ENCODE measurements at places on chromosomes 7 and 10. TPM values are rescaled to one million over a fixed set of nuclear protein-coding genes. Genes with fewer than 3 reads are reported as not detected.

GRCh38 chr10:88765816-88766215 lies 6.0 kb downstream of the LIPN start:
- no peak overlapping the region for H3K4me3 ChIP-seq
- H3K27me3 ChIP-seq: no peaks in the 10 kb centered on the region
- no peak for DNase-seq
- H3K4me1 ChIP-seq: no peaks in the 10 kb centered on the region
- no peaks in the 10 kb centered on the region for H3K36me3 ChIP-seq

GRCh38 chr7:35593899-35594298 lies 101.0 kb downstream of the HERPUD2 start:
- H3K4me3 ChIP-seq: no peak overlapping the region
- no peak overlapping the region for H3K27ac ChIP-seq
- H3K27me3 ChIP-seq: no peaks in the 10 kb centered on the region
- H3K36me3 ChIP-seq: no peaks in the 10 kb centered on the region

GRCh38 chr7:148924011-148924410 lies 39.9 kb upstream of the EZH2 start:
- no peak overlapping the region for H3K27ac ChIP-seq
- no peaks in the 10 kb centered on the region for H3K27me3 ChIP-seq
- DNase-seq: no peak
- H3K4me3 ChIP-seq: no peak overlapping the region

GRCh38 chr10:55476129-55476528 lies 675.1 kb upstream of the PCDH15 start:
- no peak overlapping the region for H3K27ac ChIP-seq
- no peak overlapping the region for H3K4me3 ChIP-seq
- no peaks in the 10 kb centered on the region for H3K27me3 ChIP-seq
- no peaks in the 10 kb centered on the region for H3K4me1 ChIP-seq

- DNase-seq: no peak
- no peak overlapping the region for H3K27ac ChIP-seq
- H3K4me3 ChIP-seq: no peak overlapping the region
Measured at GRCh38 chr7:106060394-106060920, 51.7 kb downstream of the SYPL1 start.

DNA sequence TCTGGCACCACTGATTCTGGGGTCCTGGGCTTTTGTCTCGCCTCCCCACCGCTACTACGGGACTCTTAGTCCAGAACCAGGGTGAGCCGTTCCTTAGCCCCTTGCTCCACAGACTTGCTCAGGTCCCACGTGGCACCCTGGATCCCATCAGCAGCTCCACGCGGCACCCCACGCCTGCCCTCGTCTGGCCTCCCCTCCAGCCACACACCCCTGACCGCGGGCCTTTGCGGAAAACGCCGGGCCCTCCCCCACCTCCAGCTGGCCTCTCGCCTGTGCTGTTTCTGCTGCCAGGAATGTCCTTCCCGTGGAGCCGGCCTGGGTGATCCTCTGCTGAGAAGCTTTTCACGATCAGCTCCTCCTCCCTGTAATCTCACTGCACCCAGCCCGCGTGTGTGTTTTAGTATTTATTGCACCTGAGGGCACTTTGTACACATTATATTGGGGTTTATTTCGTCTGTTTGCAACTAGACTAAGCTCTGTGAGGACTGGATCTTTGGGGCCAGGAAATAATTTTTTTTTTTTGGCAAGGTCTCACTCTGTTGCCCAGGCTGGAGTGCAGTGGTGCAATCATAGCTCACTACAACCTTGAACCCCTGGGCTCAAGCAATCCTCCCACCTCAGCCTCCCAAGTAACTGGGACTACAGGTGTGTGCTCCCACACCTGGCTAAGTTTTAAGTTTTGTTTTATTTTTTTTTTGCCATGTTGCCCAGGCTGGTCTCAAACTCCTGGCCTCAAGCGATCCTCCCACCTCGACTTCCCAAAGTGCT lies 10.5 kb upstream of the TTYH3 start:
- H3K27me3 ChIP-seq: no peaks in the 10 kb centered on the region
- peak; percentile 73 for DNase-seq
- H3K36me3 ChIP-seq: no peaks in the 10 kb centered on the region
- no peak overlapping the region for H3K27ac ChIP-seq

DNA sequence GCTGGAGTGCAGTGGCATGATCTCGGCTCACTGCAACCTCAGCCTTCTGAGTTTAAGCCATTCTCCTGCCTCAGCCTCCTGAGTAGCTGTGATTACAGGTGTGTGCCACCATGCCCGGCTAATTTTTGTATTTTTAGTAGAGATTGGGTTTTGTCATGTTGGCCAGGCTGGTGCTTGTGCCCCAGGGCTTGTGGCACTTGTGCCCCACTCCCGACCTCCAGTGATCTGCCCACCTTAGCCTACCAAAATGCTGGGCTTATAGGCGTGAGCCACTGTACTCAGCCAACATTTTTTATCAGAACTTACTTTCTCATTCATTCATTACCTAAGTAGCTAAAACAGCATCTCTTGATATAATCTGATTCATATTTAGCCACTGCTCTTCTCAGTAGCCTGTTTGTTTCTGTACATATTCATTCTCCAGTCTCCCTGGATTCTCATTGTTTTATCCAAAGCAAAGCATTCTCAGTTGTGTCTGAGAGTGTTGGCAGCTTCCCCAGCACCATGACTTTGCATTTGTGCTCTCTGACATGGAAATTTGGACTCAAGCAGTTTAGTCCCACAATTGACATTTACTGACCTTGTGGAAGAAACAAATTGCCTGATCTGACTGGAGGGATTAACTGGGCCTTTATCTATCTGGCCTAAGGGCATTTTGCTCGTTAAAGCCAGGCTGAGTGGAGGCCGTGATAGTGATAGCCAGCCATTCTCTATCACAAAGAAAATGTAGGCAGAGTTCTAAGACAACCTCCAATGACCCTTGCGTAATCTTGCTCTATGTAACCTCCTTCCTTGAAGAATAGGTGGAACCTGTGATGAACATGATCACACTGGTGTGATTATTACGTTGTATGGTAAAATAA lies 44.9 kb downstream of the AKR1B15 start:
- H3K4me1 ChIP-seq: no peaks in the 10 kb centered on the region
- H3K27ac ChIP-seq: peak overlapping the region; percentile 72
- H3K36me3 ChIP-seq: no peaks in the 10 kb centered on the region
- H3K27me3 ChIP-seq: no peaks in the 10 kb centered on the region

DNA sequence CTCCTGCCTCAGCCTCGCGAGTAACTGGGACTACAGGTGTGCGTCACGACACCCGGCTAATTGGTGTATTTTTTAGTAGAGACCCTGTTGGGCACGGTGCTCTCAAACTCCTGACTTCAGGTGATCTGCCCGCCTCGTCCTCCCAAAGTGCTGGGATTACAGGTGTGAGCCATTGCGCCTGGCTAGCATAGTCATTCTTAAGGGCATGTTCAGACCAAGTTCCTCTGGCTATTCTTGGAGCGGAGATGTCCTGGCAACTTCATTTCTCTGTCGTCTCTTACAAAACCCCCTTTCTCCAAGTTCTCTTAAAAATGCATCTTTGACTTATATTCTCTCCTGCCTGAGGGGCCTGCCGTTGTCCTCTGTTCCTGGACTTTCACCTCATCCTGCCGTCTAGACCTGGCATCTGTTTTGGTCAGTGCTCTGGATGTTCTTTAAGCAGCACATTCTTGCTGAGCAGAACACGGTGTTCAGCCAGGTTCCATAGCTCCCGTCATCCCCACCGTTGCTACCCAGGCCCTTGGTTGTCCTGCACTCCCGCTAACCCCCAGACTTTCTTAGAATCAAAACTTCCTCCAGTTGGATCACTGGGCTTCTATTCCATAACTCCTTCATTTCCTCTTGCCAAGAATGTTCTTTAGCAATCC lies 509.9 kb upstream of the GALNT17 start:
- no peak for DNase-seq
- no peaks in the 10 kb centered on the region for H3K4me1 ChIP-seq
- H3K4me3 ChIP-seq: no peak overlapping the region
- no peaks in the 10 kb centered on the region for H3K36me3 ChIP-seq
- no peaks in the 10 kb centered on the region for H3K27me3 ChIP-seq

DNA sequence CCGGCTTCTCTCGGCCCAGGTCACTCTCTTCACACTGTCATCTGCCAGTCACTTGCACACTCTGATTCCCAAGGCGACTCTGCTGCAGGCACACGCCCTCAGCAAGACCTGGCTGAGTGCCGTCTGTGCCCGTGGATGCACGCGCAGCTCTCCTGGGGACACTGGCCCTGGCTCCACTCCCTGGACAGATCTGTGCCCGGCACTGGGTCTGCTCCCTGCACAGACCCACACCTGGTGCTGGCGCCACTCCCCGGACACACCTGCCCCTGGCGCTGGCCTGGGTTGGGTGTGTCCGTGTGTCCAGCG lies 133.2 kb downstream of the DNAJB6 start:
- H3K4me1 ChIP-seq: no peaks in the 10 kb centered on the region
- no peak overlapping the region for H3K27ac ChIP-seq
- H3K27me3 ChIP-seq: peaks cover 4% of the 10 kb centered on the region
- H3K36me3 ChIP-seq: no peaks in the 10 kb centered on the region
- H3K4me3 ChIP-seq: no peak overlapping the region

DNA sequence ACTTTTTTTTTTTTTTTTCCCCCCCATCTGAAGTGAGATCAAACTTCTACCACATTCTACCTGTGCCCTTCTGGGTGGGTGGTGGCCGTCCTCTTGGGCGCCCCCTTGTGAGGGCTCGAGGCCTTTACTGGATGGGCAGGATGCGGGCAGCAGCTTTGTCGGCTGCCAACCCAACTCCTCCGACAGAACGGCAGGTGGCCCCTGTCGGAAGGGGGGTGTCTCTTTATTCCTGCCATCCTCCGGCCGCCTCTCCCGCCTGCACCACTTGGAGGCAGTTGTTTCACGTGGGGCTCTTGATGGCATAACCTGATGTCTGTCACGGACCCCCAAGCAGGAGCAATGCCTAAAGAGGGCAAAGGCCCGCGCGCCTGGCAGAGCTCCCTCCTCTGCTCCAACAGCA lies 31.0 kb downstream of the AMZ1 start:
- peaks cover 10% of the 10 kb centered on the region for H3K36me3 ChIP-seq
- DNase-seq: no peak
- H3K4me1 ChIP-seq: peaks cover 19% of the 10 kb centered on the region
- no peak overlapping the region for H3K27ac ChIP-seq

DNA sequence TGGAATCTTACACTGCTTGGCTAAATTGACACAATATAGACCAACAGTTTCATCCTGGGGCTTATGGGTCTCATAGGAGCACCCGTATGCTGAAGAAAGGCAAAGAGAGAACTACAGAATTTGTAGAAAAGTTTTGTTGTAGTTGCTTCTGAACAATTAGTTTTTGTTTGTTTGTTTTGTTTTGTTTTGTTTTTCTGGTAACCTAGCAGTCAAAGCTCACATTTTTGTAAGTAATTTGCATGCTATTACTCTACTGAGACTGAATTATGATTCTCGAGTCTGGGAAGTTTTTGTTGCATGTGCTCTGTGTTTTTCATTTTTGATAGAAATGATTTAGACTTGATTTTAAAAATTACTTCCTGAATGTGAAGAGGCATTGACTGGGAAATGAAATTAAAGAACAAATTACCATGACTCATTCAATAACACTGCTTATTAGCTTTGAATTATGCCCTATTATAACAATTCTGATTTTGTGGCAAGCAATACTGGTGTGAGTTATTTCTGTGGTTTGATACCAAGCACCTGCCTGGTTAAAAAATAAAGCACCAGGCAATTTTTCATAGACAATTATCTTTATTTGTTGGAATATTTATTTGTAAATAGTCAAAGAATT lies 438 bp downstream of the LSMEM1 start:
- no peak overlapping the region for H3K4me3 ChIP-seq
- no peaks in the 10 kb centered on the region for H3K27me3 ChIP-seq
- no peaks in the 10 kb centered on the region for H3K36me3 ChIP-seq
- peaks cover 10% of the 10 kb centered on the region for H3K4me1 ChIP-seq
- peak overlapping the region; percentile 22 for H3K27ac ChIP-seq

- no peak overlapping the region for H3K4me3 ChIP-seq
- no peaks in the 10 kb centered on the region for H3K4me1 ChIP-seq
- H3K36me3 ChIP-seq: no peaks in the 10 kb centered on the region
- no peak for DNase-seq
- H3K27me3 ChIP-seq: no peaks in the 10 kb centered on the region
Measured at GRCh38 chr10:132548106-132548823, 10.7 kb downstream of the INPP5A start.

DNA sequence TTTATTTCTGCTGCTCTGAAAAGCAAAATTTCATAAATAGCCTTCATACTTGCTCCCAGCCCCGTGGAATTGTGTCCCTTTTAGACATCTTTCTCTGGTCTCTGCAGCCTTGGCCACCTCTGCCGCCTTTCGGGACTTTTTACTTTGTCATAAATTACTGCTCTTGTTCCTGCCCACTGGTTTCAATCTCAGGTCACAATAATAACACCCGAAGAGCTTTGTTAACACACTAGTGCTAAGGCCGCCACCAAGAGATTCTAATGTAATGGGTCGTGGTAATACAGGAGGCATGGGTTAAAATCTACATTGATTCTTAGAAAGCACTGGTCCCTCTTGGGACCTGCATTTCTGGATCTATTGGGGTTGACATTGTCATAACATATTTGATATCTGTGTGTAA lies 276.0 kb upstream of the VWC2 start:
- H3K4me1 ChIP-seq: no peaks in the 10 kb centered on the region

DNA sequence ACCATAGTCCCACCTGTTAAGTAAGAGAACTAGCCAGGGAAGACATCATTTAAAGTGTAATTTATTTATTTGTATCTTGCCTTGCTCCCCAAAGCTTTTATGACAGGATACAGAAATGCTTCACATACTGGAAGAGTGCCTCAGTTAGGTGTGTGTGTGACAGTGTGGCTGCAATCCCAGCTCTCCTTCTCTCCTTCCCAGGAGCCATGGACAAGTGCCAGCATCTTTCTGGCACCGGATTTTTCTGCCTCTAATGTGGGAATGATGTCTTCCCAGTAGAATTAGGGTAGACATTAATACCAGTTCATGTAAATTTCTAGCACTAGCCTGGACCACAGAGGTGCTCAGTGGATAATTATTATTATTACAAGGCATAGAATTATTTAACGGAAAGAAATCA lies 30.3 kb upstream of the ATXN7L1 start:
- H3K27me3 ChIP-seq: no peaks in the 10 kb centered on the region
- no peak overlapping the region for H3K27ac ChIP-seq
- H3K4me1 ChIP-seq: no peaks in the 10 kb centered on the region
- no peak overlapping the region for H3K4me3 ChIP-seq

- no peak overlapping the region for H3K27ac ChIP-seq
- DNase-seq: no peak
- no peak overlapping the region for H3K4me3 ChIP-seq
- H3K4me1 ChIP-seq: no peaks in the 10 kb centered on the region
- no peaks in the 10 kb centered on the region for H3K36me3 ChIP-seq
Measured at GRCh38 chr10:51926337-51926736, 226.9 kb upstream of the CSTF2T start.

The CYP3A7 gene
- total RNA-seq: 37.8 TPM

The UNC5B gene
- 36.0 TPM for total RNA-seq

The RP9 gene
- 19.2 TPM for total RNA-seq

The AKR1C2 gene
- total RNA-seq: 10.6 TPM

The NKX2-3 gene
- not detected for total RNA-seq

The FMC1 gene
- 11.0 TPM for total RNA-seq

The DKK1 gene
- 54.4 TPM for total RNA-seq

The MYOF gene
- total RNA-seq: 298 TPM
